Activated CD4-positive, alpha-beta T cell treated with anti-CD3 and anti-CD28 coated beads, Interleukin-2, Interleukin-6, amounts not matched to agents 100 ng/mL and 50 ng/mL, durations not matched to agents 16 hours and 8 hours (primary cell): ENCODE measurements at places on chromosomes 16 and 17.
A peak's percentile ranks its signal among the peaks of the same experiment; 100 is the strongest.

DNA sequence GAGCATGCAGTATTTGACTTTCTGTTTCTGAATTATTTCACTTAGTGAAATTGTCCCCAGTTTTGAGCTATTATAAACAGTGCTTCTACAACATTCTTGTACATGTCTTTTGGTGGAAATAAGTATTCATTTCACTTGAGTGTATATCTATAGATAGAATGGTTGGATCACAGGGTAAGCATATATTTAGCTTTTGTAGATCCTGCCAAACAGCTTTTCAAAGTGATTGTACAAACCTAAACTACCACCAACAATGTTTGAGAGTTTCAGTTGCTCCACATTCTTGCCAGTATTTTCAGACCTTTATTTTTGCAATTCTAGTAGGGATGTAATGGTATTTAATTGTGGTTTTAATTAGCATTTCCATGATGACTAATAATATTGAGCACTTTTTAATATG lies 91.6 kb downstream of the CCT6B start:
- no peak for DNase-seq

GRCh38 chr17:33013596-33014375 lies 22.1 kb downstream of the SPACA3 start:
- DNase-seq: no peak

DNA sequence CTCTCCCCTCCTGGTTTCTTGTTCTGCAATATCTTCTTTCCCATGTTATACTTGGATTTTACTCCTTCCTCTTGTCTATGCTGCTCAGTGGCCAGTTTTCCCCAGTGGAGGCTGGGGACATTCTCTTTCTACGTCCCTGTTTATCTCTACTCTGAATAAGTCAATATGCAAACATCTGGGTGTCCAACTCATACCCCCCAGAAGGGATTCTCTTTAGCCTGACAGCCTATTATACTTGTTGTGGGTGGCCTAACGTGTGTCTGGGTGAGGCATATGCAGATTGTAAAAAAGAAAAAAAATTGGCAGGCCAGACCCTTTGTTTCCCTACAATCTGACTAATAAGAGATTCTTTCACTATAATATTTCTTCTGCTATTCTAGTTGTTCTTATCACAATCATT lies 134.2 kb upstream of the MAF start:
- DNase-seq: no peak

GRCh38 chr16:18933501-18933900 lies 7.3 kb upstream of the SMG1 start:
- no peak for DNase-seq

GRCh38 chr16:72122308-72122707 lies 28.7 kb downstream of the DHX38 start:
- no peak for DNase-seq

GRCh38 chr16:3591436-3591803 lies 14.2 kb upstream of the NLRC3 start:
- DNase-seq: no peak

- DNase-seq: peak; percentile 65
Measured at GRCh38 chr17:50841949-50842354, 6.6 kb downstream of the WFIKKN2 start.

DNA sequence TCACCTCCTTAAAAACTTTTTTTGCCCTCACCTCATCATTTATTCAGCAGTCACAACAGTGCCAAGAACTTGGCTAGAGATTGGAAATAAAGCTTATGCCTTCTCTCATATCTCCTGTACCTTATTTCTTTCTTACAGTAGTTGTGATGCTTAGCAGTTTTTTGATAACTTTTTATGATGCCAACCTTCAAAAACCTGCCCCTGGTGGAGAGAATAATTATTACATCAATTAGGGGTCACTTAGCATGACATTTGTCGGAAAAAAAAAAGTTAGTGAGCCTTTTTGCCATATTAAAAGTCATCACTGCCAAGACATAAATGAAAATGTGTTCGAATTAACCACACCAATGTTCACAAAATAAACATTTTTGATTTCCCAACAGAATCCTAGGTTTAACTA lies 296.6 kb downstream of the WWOX start:
- DNase-seq: no peak

GRCh38 chr17:77836557-77837041 lies 121.9 kb upstream of the TNRC6C start:
- DNase-seq: peak; percentile 77

DNA sequence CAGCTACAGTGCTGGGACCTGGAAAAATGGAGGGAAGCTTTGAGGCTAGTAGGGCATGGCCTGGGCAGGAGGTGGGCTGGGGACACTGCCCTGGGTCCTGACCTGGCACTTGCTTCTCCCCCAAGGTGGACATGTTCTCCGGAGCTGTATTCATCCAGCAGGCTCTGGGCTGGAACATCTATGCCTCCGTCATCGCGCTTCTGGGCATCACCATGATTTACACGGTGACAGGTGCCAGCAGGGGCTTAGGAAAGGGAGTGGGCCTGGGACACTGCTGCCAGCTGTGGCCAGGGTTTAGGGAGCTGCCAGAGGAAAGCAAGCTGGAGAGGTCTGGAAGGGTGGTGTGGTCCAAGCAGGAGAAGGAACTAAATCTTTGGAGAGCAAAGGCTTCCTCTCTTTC lies 3.1 kb downstream of the SLC5A2 start:
- DNase-seq: no peak

GRCh38 chr16:68013440-68013839 lies 2.3 kb downstream of the DPEP2NB start:
- no peak for DNase-seq

GRCh38 chr16:31487071-31487719 lies 4.3 kb downstream of the SLC5A2 start:
- no peak for DNase-seq

GRCh38 chr16:22681554-22682291 lies 132.2 kb upstream of the HS3ST2 start:
- DNase-seq: no peak

GRCh38 chr17:81295676-81296381 lies 722 bp upstream of the SLC38A10 start:
- DNase-seq: peak; percentile 60

DNA sequence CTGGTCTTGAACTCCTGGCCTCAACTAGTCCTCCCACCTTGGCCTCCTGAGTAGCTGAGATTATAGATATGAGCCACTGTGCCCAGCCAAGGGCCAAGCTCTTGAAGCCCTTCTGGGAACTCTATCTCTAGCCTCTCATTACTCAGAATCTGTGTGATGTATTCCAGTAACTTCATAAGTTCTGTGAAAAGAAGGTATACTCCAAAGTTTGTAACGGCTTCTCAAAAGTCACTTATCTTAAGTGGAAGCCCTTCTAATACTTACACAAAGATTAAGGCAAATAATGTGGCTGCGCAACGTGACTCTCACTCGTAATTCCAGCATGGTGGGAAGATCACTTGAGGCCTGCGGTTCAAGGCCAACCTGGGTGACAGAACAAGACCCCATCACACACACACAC lies 19.1 kb upstream of the ATP6V0C start:
- DNase-seq: no peak

GRCh38 chr17:82316651-82317393 lies 586 bp downstream of the CD7 start:
- DNase-seq: no peak

- no peak for DNase-seq
Measured at GRCh38 chr17:7684851-7685532, 2.3 kb downstream of the TP53 start.

DNA sequence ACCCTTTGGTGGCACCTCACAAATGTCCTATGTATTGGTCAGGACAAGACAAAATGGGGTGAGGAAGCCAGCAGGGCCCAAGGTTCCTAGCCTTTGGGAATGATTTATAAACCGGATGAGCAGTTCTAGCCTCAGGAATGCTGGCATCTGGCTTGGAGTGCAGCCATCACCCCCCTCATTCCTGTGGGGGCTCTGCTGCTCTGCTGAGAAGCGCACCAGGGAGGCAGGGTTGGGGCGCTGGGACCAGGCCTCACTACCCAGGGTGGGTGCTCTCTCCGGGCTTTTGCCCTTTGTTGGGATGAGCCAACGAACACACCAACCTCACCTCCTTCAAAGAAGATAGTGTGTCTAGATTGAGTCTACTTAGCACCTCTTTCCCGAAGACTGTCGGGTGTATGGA lies 39.2 kb downstream of the TMEM11 start:
- no peak for DNase-seq
